ENCODE measurements at places on chromosomes 6 and 20.

DNA sequence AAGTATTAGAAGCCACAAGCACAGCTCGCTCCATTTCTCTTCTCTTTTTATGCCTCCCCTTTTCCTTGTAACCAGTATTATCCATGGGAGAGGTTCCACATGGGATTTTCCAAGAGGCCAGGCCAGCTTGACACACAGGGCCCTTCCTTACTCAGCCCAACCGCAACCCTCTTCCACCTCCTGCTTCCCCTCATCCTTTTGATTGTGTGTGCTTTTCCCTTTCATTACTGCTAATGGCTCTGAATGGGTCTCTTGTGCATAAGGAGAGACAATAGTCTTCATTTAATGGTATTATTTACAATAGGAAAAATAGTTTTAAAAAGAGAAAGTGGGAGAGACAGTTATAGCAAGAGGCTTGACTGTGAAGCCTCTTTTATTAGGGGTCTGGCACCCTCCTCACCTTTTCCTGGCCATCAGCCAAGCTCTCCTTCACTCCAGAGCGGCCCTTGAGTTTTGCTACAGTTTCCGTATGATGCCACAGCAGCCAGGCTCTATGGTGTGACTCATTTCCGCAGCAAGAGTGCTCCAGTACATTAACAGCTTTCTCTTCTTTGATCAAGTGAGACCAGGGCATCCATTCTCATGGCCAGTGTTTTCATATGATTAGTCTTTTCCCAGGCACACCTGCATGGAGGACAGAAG lies 579.5 kb downstream of the TFAP2B start:
- no peak for DNase-seq

- DNase-seq = no peak
These were observed 67.7 kb downstream of the PYGB start for GRCh38 chr20:25315418-25316210.

- DNase-seq = no peak
These were observed 81.2 kb downstream of the EZR start for GRCh38 chr6:158737710-158738615.

DNA sequence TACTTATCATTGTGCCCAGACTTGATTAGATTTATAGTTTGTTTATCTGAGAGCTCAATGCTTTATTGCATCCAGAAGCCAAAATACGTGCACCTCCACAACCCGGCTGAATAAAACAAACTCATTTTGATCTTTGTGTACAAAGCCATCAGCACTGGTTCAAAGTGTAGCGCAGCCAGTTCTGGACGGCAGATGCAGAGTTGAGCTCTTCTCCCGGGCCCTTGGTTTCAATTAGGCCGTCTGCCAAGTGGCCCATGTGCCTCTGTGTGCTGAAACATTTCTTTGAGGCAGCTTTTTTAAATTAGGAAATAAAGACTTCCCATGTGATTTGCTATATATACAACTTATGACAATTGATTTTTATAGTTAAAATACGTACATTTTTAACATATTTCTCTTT lies 96.2 kb upstream of the RSPO3 start:
- DNase-seq = no peak

DNA sequence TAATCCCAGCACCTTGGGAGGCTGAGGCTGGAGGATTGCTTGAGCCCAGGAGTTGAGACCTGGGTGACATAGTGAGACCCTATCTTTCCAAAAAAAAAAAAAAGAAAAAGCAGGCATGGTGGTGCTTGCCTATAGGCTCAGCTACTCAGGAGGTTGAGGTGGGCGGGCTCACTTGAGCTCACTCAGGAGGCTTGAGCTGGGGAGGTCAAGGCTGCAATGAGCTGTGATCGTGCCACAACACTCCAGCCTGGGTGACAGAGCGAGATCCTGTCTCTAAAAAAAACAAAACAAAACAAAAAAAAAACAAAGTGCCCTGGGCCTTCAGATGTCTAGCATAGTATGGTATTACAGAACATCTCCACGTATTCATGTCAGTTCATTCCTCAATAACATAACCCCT lies 42.9 kb downstream of the ZFAND3 start:
- DNase-seq = no peak

GRCh38 chr20:57667924-57668782 lies 41.7 kb downstream of the PMEPA1 start:
- no peak for DNase-seq

DNA sequence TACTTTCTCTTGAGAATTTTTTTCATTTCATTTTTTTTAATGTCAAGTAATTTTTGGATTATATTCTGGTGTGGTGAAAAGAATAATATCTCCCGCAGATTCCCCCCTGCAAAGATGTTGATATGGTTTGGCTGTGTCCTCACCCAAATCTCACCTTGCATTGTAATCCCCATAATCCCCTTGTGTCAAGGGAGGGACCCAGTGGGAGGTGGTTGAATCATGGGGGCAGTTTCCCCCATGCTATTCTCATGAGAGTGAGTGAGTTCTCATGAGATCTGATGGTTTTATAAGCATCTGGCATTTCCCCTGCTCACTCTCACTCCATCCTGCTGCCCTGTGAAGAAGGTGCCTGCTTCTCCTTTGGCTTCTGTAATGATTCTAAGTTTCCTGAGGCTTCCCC lies 58.7 kb upstream of the PMEPA1 start:
- DNase-seq = no peak

- DNase-seq = no peak
These were observed 169.4 kb downstream of the TAF4 start for GRCh38 chr20:61896058-61896961.
